ENCODE measurements at places on chromosomes 2 and 18. TPM values are rescaled to one million over a fixed set of nuclear protein-coding genes. Genes with fewer than 3 reads are reported as not detected.

The IL1A gene
- not detected for total RNA-seq

DNA sequence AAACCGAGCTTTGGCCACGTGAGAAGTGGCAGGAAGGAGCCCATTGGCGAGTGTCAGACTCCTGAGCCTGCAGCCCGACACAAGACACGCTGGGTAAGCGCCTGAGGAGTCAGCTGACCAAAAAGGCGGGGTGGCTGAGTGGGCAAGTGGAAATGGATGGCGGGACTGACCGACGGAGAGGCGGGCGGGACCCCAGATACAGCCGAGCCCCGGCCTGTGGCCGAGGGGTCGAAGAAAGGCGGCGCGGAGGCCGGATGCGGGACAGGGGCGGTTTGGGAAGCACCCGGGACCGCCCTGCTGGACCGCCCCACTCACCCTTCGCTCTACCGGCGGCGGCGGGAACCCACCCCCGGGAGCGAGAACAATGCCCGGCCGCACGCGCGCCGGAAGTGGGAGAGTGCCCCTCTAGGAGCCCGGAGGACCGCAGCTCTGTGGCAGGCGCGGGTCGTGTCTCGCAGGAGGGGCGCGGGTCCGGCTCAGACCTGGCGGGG, 22.8 kb downstream of the ZSCAN30 start:
- H3K27me3 ChIP-seq: no peaks in the 10 kb centered on the region
- no peaks in the 10 kb centered on the region for H3K4me1 ChIP-seq
- DNase-seq: no peak
- H3K36me3 ChIP-seq: peaks cover 38% of the 10 kb centered on the region

The LHCGR gene
- not detected for total RNA-seq

The POTEI gene
- 5.6 TPM for total RNA-seq

GRCh38 chr2:241180495-241180894, 8.0 kb upstream of the ANO7 start:
- H3K4me1 ChIP-seq: no peaks in the 10 kb centered on the region
- no peak overlapping the region for H3K4me3 ChIP-seq
- no peak overlapping the region for H3K27ac ChIP-seq

- peaks cover 10% of the 10 kb centered on the region for H3K4me1 ChIP-seq
- H3K36me3 ChIP-seq: no peaks in the 10 kb centered on the region
- no peak overlapping the region for H3K27ac ChIP-seq
- no peak for DNase-seq
Measured at GRCh38 chr18:7603259-7604000, 36.3 kb downstream of the PTPRM start.

The LAMA1 gene
- total RNA-seq: 257 TPM

GRCh38 chr2:142815375-142815774, 62.1 kb upstream of the KYNU start:
- peaks cover 2% of the 10 kb centered on the region for H3K4me1 ChIP-seq
- no peaks in the 10 kb centered on the region for H3K36me3 ChIP-seq
- H3K27me3 ChIP-seq: no peaks in the 10 kb centered on the region
- no peak overlapping the region for H3K4me3 ChIP-seq
- no peak overlapping the region for H3K27ac ChIP-seq
- DNase-seq: no peak
